ENCODE measurements at places on chromosomes 5 and 9. TPM values are rescaled to one million over a fixed set of nuclear protein-coding genes. Genes with fewer than 3 reads are reported as not detected.
A peak's percentile ranks its signal among the peaks of the same experiment; 100 is the strongest.

The GADD45G gene
- total RNA-seq, result 8.3 TPM

The EGFLAM gene
- 22.2 TPM for total RNA-seq

The TXNDC8 gene
- total RNA-seq, result not detected

The CNTNAP3 gene
- 4.2 TPM for total RNA-seq

The BAAT gene
- not detected for total RNA-seq

DNA sequence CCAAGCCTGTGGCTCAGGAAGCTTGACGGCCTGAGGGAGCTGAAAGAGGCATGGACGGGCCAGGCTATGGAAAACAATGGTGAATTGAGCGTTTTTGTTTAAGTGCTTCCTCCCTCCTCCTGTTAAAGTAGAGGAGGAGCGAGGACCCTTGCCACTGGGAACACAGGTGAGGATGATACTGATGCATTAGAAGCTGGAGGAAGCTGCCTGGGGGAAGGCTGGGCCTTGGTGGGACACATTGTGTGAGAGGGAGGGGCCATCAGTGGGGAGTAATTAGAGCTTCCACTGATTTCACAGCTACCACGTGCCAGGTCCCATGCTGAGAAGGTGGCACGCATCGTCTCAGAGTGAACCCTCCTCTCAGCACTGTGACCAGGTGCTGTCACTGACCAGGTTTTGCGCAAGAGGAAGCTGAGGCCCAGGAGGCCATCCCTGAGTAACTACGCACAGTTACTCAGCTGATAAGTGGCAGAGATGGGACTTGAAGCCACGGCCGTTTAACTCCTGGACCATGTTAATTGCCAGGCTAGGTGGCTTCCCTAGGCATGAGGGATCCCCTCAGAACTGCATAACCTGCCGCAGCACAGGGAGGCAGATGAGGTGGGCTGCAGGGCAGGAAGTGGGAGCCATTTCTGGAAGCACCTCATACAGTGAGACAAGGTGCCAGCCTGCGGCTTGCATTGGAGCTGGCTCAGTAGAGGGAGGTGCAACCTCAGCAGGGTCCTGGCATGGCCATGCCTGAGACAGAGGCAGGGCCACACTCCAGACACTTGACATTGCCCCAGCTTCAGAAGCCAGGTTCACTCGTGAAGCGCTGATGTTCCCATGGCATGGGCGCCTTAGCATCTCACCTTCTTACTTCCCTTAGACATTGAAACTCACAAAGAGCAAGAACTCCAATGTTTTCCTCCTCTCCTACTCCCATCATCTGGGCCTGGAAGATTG, 195.3 kb upstream of the MVB12B start:
- no peak for DNase-seq

DNA sequence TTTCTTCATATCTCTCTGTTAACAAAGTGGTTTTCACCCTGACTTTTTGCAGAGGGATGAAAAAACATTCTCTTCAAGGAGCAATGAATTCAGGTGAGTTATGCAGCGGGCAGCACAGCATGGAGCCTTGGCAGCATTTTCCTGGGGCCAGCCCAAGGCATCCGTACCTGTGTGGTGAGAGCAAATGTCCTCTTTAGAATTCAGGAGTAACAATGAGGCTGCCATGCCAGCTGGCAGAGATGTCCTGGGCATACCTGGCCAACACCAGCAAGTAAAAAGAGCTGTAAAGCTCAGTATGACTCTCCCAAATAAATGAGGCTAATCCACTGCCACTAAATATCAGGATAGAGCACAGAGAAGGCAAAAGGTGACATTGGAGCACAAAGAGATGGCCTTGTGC, 277.6 kb upstream of the TRPC7 start:
- DNase-seq, result no peak

DNA sequence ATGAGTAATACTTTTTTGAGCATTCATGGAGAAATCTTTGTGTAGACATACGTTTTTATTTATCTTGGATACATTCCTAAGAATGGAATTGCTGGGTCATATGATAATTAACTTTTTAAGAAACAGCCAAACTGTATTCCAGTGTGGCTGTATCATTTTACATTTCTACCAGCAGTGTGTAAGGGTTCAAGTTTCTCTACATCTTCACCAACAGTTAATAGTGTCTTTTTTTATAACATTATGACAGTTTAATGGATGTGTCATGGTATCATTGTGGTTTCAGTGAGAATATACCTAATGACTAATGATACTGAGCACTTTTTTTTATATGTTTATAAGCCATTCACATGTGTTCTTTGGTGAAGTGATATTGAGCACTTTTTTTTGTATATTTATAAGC, 52.4 kb downstream of the NIPBL start:
- no peak for DNase-seq

- DNase-seq, result no peak
Observed at GRCh38 chr5:136511046-136511445, 145.7 kb upstream of the TRPC7 start.

GRCh38 chr5:31095796-31096195, 97.7 kb upstream of the CDH6 start:
- DNase-seq, result no peak

GRCh38 chr5:59554501-59554900, 339.0 kb downstream of the PDE4D start:
- no peak for DNase-seq

GRCh38 chr5:132674671-132675506, 1.1 kb downstream of the IL4 start:
- peak; percentile 8 for DNase-seq
